ENCODE measurements at places on chromosomes 2 and 18.

GRCh38 chr2:135573620-135574019 lies 42.3 kb downstream of the R3HDM1 start:
- DNase-seq = no peak

DNA sequence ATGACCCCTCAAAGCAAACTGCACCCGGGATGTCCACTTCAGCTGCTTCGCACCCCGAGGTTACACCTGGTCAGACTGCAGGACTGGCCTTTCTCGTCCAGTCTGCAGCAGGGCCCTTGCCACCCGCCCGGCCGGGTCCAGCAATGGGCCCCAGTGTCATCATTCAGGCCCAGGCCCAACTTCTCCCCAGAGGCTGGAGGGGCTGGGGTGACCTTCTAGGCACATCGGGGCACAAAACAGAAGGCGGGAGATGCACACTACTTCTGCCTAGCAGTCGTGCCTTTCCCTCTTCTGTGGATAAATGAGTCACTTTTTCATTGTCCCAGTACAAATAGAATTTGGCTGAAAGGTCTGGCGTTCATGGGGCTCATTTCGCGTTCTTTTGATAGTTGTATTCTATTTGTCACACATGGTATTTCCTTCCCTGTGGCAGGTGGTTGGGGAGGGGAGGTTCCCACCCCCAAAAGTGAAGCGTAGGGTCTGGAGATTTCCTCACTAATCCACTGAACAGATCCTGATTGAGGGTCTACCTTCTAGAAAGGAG lies 56.9 kb upstream of the ID2 start:
- DNase-seq = peak; percentile 33

DNA sequence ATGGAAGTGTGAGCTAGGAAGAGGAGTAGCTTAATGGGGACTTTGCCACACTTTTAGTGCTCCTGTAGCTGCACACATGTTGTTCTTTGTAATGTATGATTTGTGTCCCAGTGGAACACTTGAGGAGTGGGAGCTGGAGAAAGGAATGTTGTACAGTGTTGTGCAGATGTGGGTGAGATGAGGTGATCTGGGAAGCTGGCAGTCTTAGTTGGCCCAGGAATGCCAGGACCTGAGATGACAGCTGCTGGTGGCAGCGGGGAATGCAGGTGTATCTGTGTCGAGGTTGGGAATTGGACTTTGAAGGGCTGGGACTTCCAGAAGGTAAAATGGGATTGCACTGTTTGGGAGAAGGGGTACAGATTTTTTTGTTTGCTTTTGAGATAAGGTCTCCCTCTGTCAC lies 23.6 kb downstream of the NEDD4L start:
- no peak for DNase-seq

DNA sequence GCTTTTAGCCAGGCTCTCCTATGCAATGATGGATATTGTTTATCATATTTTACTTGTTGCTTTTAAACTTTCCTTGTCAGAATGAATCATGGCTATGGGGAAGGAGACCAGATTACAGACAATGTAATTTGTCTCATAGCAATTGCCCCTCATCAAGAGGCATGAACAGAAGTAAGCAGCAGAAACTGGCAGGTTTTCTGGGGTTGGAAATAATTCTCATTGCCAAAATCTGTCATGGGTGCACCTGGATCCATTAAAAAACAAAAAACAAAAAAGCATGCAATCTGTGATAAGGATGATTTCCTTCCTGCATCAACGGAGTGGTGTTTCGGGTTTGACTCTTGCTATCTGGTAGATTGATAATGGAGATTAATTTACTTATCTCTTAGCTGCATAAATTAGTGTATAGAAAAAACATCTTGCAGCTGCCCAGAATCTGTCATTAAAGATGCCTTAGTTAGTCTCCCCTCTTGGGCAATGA lies 419.6 kb downstream of the SOX11 start:
- DNase-seq = no peak

DNA sequence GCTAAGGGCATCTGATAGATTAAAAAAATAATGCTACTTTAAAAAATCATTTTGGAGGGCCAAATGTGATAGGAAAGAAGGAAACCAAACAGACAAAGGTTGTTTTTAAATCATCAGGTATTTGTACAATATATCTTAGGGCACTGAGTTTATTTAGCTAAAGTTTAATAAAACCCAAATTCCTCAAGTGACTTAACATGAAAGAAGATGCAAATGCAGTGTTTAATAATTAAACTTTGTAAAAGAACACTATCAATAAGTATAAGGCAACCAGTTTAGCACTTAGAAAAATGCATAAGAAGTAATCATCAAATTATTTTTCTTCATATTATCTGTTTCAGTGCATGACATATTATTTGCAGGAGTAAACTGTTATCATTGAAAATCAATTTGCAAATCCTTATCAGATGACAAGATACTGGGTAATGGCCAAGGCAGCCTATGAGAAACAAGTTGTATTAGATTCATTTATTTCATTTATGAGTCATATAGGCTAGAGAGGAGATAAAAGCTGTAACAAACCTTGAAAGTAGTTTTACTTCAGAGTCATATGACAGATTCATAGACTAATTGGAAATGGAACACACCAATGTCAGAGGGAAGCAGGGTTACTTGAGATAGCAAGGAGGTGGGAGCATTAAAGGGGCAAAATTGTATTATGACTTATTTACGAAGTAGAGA lies 165.5 kb downstream of the GCA start:
- no peak for DNase-seq

GRCh38 chr18:39945076-39945475 lies 2010.0 kb upstream of the PIK3C3 start:
- no peak for DNase-seq

- no peak for DNase-seq
Observed at GRCh38 chr2:234955971-234956509, 4.2 kb downstream of the SH3BP4 start.

DNA sequence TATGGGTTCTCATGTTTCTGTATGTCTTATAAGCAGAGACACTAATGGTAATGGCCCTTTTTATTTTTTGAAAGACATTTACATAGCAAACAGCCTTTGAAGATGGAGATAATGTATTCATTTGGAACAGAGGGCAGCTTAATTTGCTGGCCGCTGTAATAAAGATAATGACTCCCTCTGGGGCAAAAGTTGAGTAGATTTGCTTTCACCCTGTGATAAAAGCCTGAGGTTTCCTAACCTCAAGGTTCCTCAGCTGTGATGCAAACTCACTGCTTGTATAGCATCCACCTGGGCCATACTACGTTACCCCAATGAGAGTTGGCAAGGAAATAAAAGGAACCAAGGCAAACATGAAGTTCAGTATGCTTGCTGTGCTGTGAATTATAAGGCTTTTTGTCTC lies 54.8 kb downstream of the TEX51 start:
- no peak for DNase-seq

- no peak for DNase-seq
Observed at GRCh38 chr2:241734208-241734466, 293 bp upstream of the D2HGDH start.

- no peak for DNase-seq
Observed at GRCh38 chr18:2420367-2420766, 150.9 kb downstream of the METTL4 start.

- no peak for DNase-seq
Observed at GRCh38 chr2:227606476-227606875, 7.8 kb downstream of the SCYGR2 start.

GRCh38 chr2:146853741-146854444 lies 990.9 kb upstream of the ACVR2A start:
- DNase-seq = no peak

DNA sequence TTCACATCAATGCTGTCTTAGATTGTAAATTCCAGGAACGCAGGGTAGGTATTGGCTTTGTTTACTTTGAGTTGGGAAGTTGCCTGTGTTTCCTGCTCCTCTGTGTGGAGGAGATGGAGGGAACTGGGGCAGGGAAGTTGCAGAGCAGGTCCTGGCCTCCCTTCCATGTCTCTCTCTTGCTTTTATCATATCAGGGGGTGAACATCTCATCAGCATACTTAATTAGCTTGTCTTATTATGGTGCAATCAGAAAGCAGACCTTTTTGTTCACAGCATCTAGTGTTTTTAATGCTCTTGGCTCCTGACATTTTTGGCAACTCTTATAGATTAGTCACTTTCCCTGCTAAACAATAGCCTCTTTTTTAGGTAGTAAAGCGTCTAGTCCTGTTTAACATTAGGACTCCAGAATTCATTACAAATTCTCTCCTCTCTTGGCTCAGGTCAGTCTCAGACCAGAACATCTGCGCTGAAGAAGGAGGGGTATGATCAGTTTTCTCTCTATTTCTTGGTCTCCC lies 11.5 kb upstream of the DIPK1C start:
- DNase-seq = no peak

DNA sequence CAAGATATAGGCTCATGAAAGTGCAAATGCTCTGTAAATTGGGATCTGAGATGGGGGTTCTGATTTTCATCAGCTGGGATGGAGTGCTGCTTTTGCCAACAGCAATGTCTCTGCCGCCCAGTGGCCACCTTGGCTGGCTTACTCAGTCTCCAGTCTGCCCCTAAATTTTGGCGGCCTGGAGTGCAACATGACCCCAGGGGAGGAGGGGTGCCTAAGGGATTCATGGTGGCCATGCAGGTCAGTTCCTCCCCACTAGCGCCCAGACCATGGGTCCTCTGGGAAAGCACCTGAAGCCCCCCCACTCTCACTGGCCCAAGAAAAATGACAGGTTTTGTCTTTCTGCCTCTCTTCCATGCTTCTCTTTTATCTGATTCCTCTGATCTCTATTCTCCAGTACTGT lies 45.0 kb downstream of the SLC4A3 start:
- DNase-seq = no peak

DNA sequence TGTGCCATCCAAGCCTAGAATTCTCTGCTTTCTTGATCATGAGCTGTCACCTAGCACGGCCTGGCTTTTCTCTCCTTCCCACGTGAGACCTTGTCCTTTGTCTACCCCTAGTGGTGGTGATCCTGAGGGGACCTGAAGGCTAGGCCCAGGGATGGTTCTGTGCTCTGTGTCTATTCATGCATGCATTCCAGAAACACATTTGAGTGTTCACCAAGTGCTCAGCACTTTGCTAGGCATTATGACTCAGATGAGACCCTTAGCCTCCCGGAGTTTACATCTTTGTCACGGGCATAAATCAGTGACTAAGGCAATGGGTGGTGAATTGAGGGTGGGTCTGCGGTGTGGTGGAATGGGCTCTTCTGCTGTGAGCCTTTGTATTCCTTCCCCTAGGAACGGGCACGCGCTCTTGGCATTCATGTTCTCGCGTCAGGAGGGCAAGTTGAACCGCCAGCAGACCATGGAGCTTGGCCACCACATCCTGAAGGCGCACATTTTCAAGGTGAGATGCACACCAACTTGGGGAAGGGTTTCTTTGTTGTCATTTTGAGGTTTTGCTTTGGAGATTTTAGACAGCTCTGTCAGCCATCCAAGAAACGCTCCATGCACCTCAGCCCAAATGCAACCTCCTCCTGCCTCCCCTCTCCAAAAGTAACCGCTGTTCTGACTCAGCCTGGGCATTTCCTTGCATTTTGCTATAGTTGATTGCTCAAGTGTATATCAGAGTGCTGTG lies 100.9 kb downstream of the WDSUB1 start:
- no peak for DNase-seq

All from ascending aorta (tissue), 2 donors.